ENCODE measurements at places on chromosomes 6 and 20.

DNA sequence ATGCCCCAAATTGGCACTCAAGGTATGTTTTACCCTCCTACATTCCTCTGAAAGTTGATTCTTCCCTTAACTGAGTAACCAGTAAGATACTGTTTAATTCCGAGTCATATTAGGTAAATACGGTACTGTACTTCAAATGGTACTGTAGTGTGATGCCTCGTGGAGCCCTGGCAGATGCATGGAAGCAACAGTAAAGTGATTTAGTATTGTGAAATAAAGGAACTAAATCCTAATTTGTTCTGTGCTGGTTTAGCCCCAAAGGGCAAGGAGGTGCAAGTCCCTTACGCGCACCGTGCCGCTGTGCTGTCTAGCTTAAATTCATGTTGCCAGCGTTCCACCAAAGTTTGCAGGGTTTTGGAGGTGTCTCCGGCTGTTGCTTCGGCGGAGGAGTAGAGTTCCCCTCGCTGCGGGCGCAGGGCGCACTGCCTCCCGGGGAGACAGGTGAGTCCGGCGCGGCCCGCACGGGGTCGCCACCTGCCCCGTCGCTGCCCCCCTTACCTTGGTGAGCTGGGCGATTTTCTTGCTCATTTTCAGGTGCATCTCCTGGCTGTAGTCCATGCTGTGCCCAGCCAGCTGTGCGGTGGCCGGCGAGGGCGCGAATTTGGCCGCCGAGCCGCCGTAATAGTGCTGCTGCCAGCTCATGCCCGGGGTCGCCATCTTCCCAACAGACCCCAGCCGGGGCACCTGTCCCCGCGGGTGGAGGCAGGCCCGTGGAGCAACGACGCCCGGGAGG is 655 bp downstream of the FAM184A start:
- DNase-seq = peak; percentile 28

GRCh38 chr6:129491436-129491835 is 218.5 kb downstream of the ARHGAP18 start:
- no peak for DNase-seq

DNA sequence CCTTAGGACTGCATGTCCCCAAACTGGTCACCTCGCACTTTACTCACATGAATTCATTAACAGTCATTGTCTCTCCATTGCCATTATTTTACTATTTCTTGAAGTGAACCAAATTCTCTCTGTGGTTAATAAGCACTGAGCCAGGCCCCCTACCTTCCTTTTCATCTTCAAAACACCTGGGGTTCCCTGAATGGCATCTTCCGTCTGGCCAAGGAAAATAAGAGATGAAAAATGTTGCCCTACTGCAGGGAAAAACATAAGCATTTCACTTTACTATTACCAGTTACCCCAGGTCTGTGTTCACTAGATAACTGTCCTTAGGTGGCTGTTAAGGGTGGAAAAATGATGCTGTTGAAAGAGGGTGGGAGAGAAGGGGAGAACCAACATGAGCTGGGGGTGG is 10.0 kb upstream of the NKX2-2 start:
- DNase-seq = no peak

DNA sequence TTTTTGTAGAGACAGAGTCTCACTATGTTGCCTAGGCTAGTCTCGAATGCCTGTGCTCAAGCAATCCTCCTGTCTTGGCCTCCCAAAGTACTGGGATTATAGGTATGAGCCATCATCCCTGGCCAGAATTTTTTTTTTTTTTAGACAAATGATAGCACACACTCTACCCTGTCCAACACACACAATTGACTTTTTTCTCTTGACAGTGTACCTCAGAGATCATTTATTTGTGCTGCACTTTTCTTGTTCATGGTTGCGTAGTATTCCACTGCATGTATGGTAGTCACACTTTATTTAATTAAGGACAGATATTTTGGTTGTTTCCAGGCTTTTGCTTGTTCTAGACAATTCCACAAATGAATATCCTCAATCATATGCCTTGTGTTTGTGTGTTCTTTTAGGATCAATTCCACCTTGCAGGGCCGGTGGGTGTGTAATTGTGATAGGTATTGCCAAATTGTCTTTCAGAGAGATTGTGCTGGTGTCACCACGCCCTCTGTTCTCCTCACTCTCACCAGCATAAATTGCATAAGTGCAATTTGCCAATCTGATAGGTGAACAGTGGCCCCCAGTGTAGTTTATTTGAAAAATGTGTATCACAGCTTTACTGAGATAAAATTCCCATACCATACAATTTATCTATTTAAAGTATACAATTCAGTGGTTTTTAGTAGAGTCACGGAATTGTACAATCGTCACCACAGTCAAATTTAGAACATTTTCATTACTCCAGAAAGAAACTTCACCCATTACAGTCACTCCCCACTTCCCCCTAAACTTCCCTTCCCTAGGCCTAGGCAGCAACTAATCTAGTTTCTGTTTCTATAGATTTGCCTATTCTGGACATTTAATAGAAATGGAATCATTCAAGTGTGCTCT is 20.1 kb downstream of the SRC start:
- no peak for DNase-seq

DNA sequence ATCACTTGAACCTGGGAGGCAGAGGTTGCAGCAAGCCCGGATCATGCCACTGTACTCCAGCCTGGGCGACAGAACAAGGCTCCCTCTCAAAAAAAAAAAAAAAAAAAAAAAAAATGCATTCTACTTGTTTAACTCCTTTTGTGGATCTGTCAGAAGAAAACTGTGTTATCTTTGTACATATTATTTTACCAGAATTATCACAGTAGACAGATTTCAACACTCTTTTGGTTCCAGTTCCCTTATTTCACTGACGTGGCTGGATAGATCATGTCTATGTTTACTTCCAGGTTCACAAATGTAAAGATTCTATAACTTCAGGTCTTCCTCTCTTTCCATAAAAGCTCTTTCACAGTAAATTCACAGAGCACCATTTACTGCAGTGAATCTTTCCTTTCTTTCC is 18.4 kb downstream of the NUDT3 start:
- no peak for DNase-seq

GRCh38 chr6:159092631-159093030 is 47.8 kb upstream of the TAGAP start:
- DNase-seq = no peak

GRCh38 chr20:29427201-29428060 is 1830.0 kb upstream of the DEFB115 start:
- DNase-seq = no peak

GRCh38 chr6:28586324-28586723 is 60.6 kb downstream of the GPX5 start:
- DNase-seq = no peak

- no peak for DNase-seq
Measured at GRCh38 chr6:126071000-126071647, 84.8 kb downstream of the TRMT11 start.

- DNase-seq = no peak
Measured at GRCh38 chr6:111870051-111870741, 3.1 kb downstream of the FYN start.

GRCh38 chr6:99130897-99131873 is 183.4 kb upstream of the FBXL4 start:
- DNase-seq = no peak

GRCh38 chr20:53925651-53926401 is 144.6 kb downstream of the BCAS1 start:
- no peak for DNase-seq

DNA sequence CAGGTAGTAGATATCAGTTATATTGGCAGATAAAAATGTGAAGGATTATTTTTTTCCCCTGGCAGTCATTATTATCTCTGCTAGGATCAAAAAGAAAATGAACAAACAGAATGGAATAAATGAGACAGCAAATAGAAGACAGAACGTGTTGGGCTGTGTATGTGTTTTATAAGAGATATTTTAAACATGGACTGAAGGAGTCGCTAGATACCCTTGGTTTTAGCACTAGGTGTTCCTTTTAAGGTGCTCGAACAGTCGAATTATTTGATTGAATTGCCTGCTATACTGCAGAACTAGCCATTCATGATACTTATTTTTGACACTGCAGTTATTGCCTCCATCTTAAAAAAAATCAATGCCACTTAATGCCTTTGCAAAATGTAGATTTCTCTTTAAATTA is 3.7 kb downstream of the GRIK2 start:
- DNase-seq = no peak

- no peak for DNase-seq
Measured at GRCh38 chr6:161414707-161415106, 140.8 kb upstream of the AGPAT4 start.

GRCh38 chr6:170192905-170193304 is 98.0 kb downstream of the DLL1 start:
- DNase-seq = no peak

- peak; percentile 26 for DNase-seq
Measured at GRCh38 chr6:25458485-25458884, 179.3 kb downstream of the CARMIL1 start.

- no peak for DNase-seq
Measured at GRCh38 chr6:25499615-25500235, 152.3 kb upstream of the SCGN start.

GRCh38 chr6:129368970-129369369 is 341.0 kb downstream of the ARHGAP18 start:
- no peak for DNase-seq

GRCh38 chr20:19546648-19547047 is 211.4 kb upstream of the RIN2 start:
- DNase-seq = no peak

DNA sequence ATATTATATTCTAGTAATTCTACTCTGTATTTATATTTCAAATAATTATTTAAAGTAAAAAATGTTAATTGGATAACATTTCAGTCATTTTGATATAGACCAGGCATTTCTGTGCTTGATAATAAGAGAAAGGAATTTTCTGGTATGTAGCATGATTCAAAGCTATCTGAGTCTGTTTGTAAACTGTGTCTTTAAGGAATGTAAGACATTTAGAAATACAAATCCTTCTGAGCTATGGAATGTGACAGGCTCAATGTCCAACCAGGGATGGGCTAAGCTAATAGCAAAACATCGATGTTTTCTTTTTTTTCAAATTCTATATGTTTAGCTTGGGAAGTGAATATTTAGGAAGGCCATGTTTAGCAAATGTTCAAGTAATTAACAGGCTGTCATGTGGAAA is 41.5 kb upstream of the FAM83B start:
- no peak for DNase-seq

DNA sequence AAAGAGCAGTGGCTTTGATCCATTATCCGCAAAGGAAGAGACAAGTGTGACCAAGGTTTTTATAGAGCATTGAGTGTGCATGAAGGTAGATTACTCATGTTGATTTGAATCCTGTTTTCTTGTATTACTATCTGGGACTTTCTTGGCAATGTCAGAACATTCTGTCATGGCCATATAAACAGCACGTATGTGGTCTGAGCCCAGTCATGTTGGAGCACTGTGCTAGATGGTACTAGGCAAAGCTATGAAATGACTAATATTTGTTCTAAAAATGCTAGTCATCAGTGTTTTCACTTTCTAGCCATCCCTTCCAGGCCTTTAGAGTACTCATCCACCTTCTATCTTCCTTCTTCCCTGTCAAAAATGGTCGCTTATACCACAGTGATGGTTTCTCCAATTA is 278.6 kb upstream of the FLRT3 start:
- no peak for DNase-seq

GRCh38 chr20:3479759-3480615 is 9.2 kb downstream of the ATRN start:
- DNase-seq = no peak

DNA sequence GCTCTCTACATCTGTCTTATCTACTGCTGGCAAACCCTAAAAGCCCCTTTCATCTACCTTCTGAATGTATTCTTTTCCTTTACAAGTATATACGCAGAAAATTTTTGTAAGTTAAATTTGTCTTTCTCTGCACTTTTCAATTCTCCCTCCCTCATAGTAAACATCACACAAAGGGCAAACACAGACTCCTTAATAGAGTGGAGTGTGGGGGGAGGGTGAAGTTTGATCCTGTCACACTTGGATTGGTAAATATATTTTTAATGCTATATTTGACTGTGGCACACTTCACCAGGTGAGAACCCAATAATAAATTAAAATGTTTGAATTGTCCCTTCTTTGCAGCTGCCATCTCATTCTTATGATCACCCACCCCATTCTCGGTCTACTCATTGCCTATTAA is 33.2 kb upstream of the PAQR8 start:
- no peak for DNase-seq

GRCh38 chr20:17077030-17077429 is 149.8 kb upstream of the PCSK2 start:
- DNase-seq = no peak

DNA sequence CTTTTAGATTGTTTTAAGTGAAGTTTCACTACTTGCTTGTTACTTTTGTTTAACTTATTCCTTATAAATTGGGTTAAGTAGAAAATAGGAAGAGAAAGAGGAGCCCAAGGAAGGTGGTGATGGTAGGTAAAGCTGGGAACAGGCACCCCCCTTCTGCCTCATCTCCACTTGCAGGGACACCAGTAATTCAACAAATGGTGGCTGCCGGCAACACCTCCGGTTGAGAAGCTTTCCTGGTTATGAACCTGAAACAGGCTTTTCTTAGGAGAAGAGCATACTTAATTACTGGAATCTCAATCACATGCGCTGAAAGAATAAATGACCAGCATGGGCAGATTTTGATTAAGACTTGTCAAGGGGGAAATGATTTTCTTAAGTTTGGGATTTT is 158.9 kb upstream of the ZNF217 start:
- no peak for DNase-seq

DNA sequence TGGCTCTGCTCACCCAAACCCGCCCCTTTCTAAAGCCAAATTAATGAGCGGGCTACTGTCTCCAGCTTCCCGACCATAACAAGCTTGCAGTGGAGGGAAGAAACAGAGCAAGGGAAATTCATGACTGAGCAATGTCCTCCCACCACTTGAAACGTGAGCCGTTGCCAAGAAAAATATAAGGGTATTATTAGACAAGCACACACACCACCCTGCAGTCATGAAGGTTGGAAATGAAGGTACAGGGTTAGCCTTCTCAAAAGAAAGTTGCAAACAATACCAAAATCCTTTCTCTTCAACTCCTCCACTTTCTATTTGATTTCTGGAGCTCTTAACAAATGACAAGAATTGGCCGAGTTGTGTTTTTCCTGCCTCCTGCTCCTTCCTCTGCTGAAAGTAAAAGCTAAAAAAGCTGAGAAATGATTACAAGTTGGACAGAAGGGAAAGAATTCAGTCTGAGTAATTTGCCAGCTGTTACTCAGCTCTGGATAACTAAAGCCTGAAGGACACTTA is 151.1 kb upstream of the B3GAT2 start:
- DNase-seq = no peak

DNA sequence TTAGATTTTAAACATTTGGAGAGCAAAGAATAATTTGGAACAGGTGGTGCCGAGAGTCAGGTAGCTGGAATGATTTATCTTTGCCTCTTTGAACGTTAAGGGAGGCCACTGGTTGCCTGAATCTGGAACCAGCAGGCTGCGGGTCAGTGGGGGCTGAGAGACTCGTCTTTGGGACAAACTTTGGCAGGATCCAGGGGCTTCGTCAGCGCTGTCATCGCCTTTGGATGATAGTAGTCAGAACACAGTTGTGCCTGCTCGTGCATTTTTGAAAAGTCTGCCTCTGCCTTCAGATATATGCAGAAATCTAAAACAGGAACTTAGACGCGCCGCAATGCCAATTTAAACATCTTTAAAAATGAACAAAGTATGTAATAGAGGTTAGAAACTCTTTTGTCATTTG is 5.0 kb downstream of the EYA2 start:
- no peak for DNase-seq

DNA sequence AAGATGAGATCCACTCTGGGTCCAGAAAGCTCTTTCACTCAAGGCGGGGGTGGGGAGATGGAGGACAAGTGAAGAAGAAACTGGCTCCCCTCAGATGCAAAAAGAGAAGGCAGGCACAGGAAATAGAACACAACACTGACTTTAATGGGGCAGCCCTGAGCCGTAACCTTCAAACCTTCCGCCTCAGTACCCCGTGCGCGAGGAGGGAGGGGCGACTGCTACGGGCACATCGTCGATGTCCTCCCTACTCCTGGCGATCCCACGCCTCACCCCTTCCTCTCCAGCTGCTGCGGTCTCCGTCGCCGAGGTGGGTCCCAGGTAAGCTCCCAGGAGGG is 3.9 kb downstream of the SPEF1 start:
- DNase-seq = no peak

Measured in 8988T (cell line).